Osteoblast (primary cell): ENCODE measurements at places on chromosomes 6 and 20. TPM values are rescaled to one million over a fixed set of nuclear protein-coding genes. Genes with fewer than 3 reads are reported as not detected.
A peak's percentile ranks its signal among the peaks of the same experiment; 100 is the strongest.

The BRD2 gene
- total RNA-seq: 116 and 119 TPM in 2 replicates

The FGD2 gene
- under 0.01 TPM in 2 replicates for total RNA-seq

GRCh38 chr20:38635721-38636288, 34.2 kb downstream of the ARHGAP40 start:
- no peak for DNase-seq
- H3K27me3 ChIP-seq: no peaks in the 10 kb centered on the region
- no peak overlapping the region for H3K4me3 ChIP-seq

DNA sequence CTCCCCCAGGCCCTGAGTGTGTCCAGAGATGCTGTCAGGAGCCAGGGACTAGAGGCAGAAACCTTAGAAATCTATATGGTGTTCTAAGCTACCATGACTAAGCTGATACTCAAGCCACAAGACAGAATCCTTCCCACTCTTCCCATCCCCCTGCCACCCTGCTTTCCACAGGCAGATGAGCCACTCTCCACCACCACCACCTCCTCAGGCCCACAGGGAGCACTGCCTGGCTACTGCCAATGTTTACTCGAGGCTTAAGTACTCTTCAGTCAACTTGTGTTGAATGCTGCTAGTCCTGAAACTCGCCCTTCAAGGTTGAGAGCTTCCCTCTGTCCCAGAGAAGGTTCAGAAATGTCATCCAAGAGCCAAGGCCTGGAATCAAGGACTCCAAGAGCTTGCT, 56.2 kb downstream of the CENPW start:
- H3K27me3 ChIP-seq: no peaks in the 10 kb centered on the region
- H3K27ac ChIP-seq: no peak overlapping the region
- H3K4me3 ChIP-seq: no peak overlapping the region
- no peaks in the 10 kb centered on the region for H3K4me1 ChIP-seq

- H3K27ac ChIP-seq: peak overlapping the region; percentile 44
- no peaks in the 10 kb centered on the region for H3K27me3 ChIP-seq
- no peak for DNase-seq
- peaks cover 32% of the 10 kb centered on the region for H3K4me1 ChIP-seq
Observed at GRCh38 chr6:158000530-158001307, 19.1 kb downstream of the SYNJ2 start.

- peak overlapping the region; percentile 2 for H3K27ac ChIP-seq
- peaks cover 32% of the 10 kb centered on the region for H3K36me3 ChIP-seq
- H3K4me1 ChIP-seq: peaks cover 13% of the 10 kb centered on the region
- H3K4me3 ChIP-seq: no peak overlapping the region
- no peak for DNase-seq
- no peaks in the 10 kb centered on the region for H3K27me3 ChIP-seq
Observed at GRCh38 chr6:18243302-18243893, 20.9 kb downstream of the DEK start.

DNA sequence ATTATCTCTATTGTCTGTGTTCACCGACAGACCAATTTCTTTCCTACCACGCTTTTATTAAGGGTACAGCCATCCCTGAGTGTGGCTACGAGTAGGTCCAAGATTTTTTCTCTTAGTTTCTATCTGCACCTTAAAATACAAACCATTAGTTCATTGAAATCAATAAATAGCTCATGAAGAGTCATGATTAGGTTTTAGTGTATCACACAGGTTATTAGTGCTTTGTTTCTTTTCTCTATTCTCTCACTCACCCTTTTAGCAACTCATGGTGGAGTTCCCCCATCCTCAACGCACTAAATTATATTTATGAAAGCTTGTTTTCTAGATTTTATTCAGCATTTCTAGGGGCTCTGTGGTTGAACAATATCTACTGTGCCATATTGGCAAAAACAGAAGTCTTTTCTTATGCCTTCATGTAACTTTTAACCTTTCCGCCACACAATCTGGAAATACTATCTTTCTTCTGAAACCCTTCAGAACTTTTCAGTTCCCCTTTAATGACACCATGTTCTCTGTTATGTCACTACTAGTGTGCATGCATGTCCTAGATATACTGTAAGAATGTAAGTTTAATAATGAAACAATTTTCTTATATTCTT, 128.2 kb upstream of the LAMA2 start:
- no peaks in the 10 kb centered on the region for H3K27me3 ChIP-seq
- H3K4me1 ChIP-seq: no peaks in the 10 kb centered on the region
- DNase-seq: peak; percentile 15
- no peaks in the 10 kb centered on the region for H3K36me3 ChIP-seq

- peaks cover 18% of the 10 kb centered on the region for H3K4me1 ChIP-seq
- peak overlapping the region; percentile 73 for H3K4me3 ChIP-seq
- H3K27me3 ChIP-seq: no peaks in the 10 kb centered on the region
- DNase-seq: no peak
- peak overlapping the region; percentile 85 for H3K27ac ChIP-seq
Observed at GRCh38 chr6:27867945-27868300, 44.3 kb downstream of the OR2B2 start.

DNA sequence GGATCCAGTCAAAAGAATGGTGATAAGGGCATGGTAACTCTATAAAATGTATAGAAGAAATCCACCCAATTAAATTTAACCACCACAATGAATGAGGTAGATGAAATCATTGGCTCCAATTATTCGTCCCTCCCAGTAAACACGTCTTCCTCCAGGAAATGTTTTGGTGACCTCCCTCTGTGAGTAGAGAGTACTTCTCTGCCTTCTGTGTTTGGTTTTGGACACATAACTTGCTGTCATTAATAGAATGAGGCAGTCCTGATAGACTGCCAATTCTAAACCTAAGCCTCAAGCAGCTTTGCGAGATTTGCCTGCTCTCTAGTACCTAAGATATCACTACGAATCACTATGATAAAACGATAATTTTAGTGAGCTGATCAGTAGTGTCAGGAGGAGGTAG, 632.8 kb downstream of the HDGFL1 start:
- H3K36me3 ChIP-seq: no peaks in the 10 kb centered on the region
- DNase-seq: no peak
- no peak overlapping the region for H3K4me3 ChIP-seq
- H3K27me3 ChIP-seq: no peaks in the 10 kb centered on the region
- no peaks in the 10 kb centered on the region for H3K4me1 ChIP-seq

DNA sequence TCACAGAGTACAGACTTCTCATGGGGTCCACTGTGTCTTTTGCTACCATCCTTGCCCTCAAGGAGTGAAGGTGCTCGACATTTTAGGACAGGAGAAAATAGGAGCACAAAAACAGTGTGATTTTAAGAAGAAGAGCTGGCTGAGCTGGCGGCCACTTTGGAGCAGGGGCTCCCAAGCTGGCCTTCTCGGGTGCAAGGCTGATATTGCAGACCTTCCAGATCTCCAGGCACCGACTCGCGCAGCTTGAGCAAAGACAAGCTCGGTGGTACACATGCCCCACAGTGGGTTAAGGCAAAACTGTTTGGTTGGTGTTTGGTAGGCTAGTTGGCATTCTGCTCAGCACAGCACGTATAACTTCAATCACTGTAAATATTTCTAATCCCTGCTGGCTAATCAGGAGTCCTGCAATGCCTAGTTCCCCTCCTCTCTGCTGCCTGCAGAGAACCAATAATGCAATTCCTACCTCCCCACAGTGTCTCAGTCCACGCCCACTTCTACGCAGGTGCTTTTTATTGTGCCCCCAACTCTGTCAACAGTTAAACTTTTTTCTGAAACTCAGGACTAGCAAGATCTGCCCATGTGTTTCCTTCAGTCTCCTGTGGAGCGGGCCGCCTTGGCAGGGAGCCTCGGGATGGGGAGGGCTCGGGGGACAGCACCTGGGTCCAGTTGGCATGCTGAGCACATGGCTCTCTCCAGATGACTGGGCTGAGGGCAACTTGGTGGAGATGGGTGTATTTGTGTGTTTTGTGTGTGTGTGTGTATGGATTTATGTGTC, 12.7 kb upstream of the SMOC2 start:
- H3K27ac ChIP-seq: no peak overlapping the region
- DNase-seq: no peak
- H3K4me1 ChIP-seq: no peaks in the 10 kb centered on the region

- H3K4me1 ChIP-seq: no peaks in the 10 kb centered on the region
- H3K36me3 ChIP-seq: no peaks in the 10 kb centered on the region
- DNase-seq: no peak
- peak overlapping the region; percentile 51 for H3K4me3 ChIP-seq
- no peak overlapping the region for H3K27ac ChIP-seq
Observed at GRCh38 chr20:46872328-46873211, 22.1 kb upstream of the EYA2 start.
